ENCODE measurements at places on chromosomes 4 and X. TPM values are rescaled to one million over a fixed set of nuclear protein-coding genes. Genes with fewer than 3 reads are reported as not detected.

- DNase-seq, result no peak
Observed at GRCh38 chrX:69021141-69021960, 143.9 kb downstream of the PJA1 start.

GRCh38 chrX:134545510-134545909 lies 85.5 kb downstream of the HPRT1 start:
- no peak for DNase-seq

DNA sequence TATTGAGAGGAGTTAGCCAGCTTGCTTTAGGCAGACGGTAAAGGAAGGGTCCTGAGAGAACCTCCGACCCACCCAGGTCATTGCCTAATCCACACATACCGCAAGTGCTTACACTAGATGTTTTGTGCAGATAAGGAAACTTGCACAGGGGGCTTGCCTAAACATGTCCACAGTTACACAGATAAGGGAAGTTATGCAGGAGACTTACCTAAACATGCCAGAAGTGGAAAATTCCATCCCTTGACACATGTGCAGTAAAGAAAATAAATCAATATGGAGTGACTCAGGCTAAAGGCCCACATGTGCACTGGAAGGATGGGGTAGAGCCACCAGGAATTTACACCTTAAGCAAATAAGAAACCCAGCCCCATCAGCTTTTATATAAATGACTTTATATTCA lies 232.8 kb upstream of the HDX start:
- no peak for DNase-seq

Gene SLC49A3
- total RNA-seq, result 0.35 TPM

Gene CHST7
- 8.4 TPM for total RNA-seq

All from activated CD4-positive, alpha-beta T cell treated with anti-CD3 and anti-CD28 coated beads, Interleukin-2, amount 10 ng/mL, durations not matched to agents 7 days and 5 days (primary cell).